ENCODE measurements at places on chromosomes 3 and 15.

GRCh38 chr15:42594095-42594494, 18.7 kb downstream of the STARD9 start:
- DNase-seq = no peak

DNA sequence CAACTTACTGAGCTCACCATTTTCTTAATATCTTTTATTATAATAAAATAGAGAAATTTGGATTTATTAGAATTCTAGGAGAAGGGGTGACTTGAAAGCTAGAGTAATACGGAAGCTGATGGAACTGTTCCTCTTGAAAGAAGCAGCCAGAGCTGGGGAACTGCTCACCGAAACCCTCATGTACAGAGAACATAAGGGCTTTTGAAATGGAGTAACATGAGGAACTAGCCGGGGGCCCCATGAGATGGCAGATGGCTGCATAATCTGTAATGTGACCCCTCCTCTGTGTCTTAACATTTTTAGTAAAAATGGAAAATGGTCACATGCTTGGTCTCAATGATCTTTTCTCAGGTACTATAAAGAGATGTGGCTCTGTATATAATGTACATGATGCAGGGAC, 15.7 kb upstream of the DYNC1LI1 start:
- no peak for DNase-seq

- DNase-seq = peak; percentile 94
Observed at GRCh38 chr3:153209596-153209995, 47.6 kb downstream of the RAP2B start.

GRCh38 chr3:135141160-135141559, 346.1 kb downstream of the EPHB1 start:
- DNase-seq = no peak

DNA sequence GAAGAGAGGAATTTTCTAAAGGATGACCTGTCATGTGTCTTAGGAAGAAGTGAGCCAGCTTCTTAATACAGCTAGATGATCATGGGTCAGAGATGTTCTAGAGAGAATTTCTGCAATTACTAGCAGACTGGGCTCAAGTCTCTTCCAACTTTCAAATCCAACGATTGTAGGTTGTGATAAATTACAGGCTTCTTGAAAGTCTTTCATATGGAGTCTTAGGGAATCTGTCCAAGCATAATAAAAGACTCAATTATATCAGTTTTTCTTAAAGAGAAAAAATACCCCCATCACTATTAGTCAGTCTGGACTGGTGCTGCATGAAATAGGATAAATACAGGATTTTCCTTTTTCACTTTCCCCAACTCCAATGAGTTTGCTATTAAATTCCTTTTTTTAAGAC, 59.1 kb downstream of the DRD3 start:
- no peak for DNase-seq

DNA sequence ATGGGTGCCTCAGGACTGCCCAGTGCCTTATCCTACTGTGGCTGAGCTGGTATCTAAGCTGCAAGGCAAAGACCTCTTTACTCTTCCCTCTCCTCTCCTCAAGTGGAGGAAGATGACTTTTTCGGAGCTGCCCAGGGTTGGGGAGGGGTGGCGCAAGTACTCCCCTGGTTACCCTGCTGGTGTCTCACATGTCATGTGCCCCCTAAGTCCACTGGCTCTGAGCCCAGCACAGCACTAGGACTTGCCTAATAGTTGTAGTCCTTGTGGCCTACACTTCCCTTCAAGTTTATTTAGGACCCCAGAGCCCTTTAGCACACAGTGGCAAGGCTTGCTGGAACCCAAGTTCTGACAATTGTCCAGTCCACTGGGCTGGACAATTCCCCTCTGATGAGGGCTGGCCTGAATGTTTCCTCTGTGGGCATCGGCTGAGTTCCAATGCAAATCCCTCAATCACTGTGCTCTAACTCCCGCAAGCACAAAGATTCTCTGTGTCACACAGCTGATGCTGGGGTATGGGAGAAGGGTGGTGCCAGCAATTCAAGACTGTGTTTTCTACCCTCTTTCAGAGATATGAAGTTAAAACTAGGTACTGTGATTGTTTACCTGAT, 60.4 kb downstream of the UQCC5 start:
- no peak for DNase-seq

DNA sequence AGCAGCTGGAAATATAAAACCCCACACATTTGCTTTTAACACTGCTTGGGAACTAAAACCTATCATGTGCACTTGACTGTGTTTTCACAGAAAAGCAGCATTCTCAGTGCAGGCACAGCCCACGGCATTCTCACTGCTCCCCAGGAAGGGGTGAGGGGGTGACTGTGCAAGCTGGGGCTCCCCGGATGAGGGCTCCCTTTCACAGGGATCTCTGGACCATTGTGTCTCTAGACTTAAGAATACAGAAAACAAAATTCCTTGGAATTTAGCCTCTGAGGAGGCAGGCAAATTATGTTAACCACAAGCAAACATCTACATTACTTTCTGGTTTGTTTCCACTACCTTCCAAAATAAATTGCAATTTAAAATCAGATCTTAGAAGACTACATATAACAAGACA, 100.3 kb downstream of the FSIP1 start:
- no peak for DNase-seq
